Dermis blood vessel endothelial cell (primary cell): ENCODE measurements at places on chromosomes 12 and 14.

DNA sequence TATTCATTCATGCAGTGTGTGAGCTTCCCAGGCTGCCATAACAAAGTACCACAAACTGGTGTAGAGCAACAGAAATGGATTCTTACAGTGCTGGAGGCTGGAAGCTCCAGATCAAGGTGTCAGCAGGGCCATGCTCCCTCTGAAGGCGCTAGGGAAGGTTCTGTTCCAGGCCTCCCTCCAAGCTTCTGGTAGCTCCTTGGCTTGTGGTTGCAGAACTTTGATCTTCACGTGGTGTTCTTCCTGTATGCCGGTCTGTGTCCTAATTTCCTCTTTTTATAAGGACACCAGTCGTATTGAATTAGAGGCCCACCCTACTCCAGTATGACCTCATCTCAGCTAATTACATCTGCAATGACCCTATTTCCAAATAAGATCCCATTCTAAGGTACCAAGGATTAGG is 3.1 kb downstream of the OTUB2 start:
- DNase-seq: no peak

DNA sequence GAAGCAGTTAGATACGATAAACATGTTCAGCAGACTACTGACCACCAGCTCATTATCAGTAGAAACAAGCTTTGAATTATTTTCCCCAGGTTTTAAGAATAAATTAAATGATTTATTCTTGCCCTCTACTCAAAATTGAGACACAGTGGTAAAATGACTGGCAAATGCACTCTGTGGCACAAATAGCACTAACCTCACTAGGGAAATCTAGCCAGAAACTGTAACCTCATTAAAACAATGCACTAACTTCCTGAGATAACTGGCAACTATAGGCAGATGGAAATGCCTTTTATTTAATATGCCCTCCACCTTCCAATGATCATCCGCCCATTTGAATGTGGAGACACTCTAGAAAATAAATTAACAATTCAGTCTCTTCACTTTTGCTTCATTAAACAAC is 33.2 kb downstream of the CPNE8 start:
- peak; percentile 63 for DNase-seq

DNA sequence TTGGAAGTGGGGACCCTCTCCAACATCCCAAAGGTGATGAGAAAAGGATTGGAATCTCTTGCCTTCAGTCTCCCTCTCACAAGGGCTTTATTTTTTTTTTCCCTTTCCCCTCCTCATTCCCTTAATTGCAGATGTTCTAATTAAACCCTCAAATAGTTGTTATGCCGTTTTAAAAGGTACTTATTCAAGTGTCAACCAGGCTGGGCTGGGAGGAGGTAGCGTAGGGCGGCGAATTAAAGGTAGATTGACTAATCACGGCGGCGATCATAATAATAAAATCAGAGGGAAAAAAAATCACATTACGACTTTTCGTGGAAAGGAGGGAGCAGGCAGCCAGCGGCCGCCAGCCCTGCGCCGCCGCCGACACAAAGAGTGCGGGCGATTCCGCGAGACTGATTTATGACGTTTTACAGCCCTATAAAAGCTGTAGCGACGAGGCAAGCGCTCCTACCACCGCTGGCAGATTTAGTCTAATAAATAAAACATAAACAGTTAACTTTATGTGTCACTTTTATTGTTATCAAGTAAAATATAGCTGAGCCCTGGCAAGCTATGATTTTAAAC is 1.7 kb upstream of the HOXC4 start:
- DNase-seq: no peak

DNA sequence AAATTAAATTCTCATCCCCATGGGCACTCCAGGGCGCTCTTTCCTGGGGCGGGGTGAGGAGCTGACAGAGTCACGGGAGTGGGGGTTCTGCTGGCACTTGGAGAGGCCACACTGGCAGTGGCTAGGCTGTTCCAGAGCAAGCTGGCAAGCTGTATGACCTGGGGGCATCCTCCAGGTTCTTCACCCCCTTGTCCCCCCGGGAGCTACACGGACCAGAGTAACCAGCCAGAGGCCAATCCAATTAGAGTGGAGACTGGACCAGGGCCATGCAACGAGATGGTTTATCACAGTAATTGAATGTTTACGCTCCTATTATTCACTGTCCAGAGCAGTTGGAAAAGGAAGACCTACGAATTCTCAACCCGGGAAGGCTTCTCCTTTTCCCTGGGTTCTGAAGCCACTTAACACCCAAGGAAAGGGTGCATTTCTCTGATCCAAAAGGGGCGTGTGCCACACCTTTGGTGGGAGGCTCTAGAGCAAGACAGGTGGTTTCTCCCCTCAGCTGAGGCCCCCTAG is 43.8 kb upstream of the PNMA1 start:
- no peak for DNase-seq

GRCh38 chr14:37116933-37117849 is 55.2 kb downstream of the SLC25A21 start:
- DNase-seq: peak; percentile 60

- no peak for DNase-seq
Observed at GRCh38 chr12:98354520-98355035, 160.8 kb upstream of the TMPO start.

DNA sequence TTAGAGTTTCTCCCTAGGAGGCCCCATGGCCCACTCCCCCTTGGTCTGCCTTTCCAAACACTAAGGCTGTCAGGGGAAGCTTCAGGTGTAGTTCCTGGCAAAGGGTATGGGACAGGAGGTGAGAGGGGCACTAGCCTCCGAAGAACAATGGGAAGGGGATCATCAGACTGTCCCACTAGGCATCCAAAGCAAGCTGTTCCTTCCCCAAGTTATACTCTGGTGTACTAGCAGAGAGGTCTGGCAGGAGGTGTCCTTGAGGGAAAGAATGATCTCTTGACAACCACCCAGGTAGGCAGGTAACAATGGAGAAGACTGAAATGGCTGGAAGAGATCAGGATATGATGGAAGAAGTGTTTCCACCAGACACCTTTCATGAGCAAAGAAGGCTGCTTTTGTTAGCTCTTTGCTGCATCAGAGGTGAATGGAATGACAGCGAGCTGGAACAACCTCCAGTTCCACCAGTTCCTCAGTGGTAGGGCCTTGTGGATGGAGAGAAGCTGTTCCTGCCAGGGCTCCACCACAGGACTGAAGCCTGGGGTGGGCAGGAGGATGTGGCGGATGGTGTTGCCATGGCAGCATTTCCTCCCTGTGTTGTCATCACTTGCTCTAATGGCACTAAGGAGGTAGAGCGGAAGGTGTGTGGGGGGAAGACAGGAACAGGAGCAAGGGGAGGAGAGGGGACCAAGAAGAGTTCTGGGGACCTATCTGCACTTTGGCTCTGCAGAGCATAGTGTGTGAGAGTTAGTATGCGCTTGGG is 2.3 kb upstream of the AGAP2 start:
- DNase-seq: peak; percentile 49

- DNase-seq: no peak
Observed at GRCh38 chr12:104544836-104545235, 88.1 kb downstream of the CHST11 start.

DNA sequence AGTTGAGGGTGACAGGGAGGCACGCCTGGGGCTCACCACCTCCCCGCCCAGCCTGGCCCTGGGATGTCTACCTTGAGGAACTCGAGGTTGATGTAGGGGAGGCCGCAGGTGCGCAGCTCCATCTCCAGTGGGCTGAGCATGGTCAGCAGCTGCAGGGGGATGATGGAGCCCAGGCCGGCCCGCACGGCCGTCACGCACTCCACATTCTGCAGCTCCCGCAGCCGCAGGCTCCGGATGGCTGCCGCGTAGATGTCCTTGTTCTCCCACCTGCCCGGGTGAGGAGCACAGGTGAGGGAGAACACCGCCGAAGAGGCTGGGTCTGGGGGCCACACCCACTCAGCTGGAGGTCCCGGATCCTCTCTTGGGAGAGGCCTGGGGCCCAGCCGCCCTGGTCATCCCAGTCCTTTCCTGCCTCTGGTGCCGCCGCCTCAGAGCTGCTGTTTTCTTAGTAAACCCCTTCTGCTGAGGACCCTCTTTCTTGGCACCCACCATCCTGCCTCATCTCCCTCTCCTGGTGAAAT is 38.2 kb downstream of the TRAFD1 start:
- DNase-seq: no peak

- DNase-seq: no peak
Observed at GRCh38 chr12:26978801-26979200, 35.4 kb downstream of the TM7SF3 start.
